AG04449 (cell line): ENCODE measurements at places on chromosomes 12 and 14.

DNA sequence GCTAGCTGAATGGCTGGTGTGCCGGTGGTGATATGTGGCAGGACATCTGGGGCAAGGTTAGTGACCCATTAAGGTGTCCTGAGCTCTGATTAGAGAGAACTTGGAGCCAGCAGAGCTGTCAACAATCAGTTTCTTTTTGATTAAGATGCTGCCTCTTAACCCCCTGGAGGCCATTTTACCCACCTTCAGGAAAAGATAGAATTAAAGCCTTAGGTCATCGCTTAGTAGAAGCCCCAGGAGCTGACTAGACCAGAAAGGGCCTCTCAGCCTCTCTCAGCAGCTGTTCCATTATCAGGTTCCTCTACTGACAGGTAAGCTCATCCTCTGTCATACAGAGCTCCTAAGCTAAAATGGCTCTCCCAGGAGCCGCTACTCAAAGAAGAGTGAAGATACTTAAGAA is 339.0 kb downstream of the FUT8 start:
- DNase-seq = no peak

DNA sequence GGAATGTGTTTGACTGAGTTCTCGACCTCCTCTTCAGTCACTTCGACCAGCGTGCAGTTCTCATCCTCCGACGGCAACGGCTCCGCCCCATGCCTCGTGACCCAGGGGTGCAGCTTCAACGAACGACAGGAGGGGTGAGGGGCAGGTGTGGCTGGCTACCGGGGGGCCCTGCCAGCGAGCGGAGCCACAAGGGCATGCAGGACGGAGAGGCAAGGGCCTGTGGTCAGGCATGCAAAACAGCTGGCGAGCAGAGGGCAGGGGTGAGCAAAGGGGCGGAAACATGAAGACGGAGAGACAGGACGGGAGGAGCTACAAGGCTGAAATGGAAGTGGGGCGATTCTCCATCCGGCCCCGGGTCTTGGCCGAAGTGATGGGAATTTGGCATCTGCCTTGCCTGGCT is 38.7 kb downstream of the P2RX4 start:
- DNase-seq = no peak

DNA sequence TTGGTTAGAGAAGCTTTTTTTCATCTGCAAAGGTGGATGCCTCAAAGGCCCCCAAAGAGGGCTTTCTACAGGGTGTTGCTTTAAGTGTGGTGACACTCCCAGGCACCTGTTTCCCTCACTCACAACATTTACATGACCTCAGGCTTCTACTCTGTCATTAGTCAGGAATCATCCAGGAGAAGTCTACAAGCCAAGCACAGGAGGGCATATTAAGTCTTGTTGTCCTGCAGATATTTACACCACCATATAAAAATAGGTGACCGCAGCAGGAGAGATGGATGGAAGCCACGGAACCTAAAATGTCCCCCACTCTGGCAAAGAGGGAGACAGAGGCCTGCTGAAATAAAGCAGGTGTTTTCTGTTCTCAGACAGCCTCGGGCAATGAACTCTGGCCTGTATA is 7.5 kb upstream of the DPF3 start:
- DNase-seq = no peak

DNA sequence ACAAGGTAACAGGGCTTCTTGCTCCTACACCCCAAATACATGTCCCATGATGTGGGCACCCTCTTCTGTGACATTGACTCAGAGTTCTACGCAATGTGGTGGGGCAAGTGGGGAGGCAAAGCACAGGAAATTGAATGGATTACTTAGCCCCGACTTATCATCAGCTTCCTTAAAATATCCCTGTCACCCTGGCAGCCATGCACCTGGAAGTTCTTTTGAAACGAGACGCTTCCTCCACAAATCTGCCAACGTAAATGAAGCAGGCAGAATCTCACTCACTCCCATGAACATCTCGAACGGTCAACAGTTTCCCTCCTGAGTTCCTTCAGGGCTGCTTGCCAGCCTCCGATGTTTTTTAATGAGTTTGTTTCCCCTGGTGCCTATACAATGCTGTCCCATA is 33.5 kb downstream of the RNFT2 start:
- DNase-seq = no peak

GRCh38 chr12:16602412-16602811 is 3.5 kb downstream of the LMO3 start:
- no peak for DNase-seq

GRCh38 chr14:99793213-99794150 is at the start of gene EML1:
Gene EML1 (plus strand): TSS chr14:99793413. CDS start chr14:99793477, 64 bp downstream.
- DNase-seq = no peak

DNA sequence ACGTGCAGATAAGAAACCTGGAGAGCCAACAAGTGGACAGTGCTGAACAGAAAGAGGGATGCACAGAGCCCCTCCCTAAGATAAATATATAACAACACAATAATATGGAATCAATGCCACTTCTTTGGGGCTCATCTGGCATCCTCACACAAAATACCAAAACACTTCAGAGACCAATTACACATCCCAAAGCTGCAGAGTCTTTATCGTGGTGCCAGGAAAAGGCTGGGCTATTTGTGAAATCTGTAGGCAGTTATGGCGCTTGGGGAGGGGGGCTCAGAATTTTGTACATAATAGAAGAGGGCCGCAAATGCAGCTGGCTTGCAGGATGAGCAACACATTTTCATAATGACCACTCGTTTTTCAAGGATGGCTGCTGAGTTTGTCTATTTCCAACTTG is 160.4 kb upstream of the NOS1 start:
- no peak for DNase-seq

- DNase-seq = no peak
Observed at GRCh38 chr12:12207746-12208145, 59.1 kb downstream of the LRP6 start.

GRCh38 chr12:58847901-58848600 is 72.3 kb downstream of the LRIG3 start:
- DNase-seq = no peak

DNA sequence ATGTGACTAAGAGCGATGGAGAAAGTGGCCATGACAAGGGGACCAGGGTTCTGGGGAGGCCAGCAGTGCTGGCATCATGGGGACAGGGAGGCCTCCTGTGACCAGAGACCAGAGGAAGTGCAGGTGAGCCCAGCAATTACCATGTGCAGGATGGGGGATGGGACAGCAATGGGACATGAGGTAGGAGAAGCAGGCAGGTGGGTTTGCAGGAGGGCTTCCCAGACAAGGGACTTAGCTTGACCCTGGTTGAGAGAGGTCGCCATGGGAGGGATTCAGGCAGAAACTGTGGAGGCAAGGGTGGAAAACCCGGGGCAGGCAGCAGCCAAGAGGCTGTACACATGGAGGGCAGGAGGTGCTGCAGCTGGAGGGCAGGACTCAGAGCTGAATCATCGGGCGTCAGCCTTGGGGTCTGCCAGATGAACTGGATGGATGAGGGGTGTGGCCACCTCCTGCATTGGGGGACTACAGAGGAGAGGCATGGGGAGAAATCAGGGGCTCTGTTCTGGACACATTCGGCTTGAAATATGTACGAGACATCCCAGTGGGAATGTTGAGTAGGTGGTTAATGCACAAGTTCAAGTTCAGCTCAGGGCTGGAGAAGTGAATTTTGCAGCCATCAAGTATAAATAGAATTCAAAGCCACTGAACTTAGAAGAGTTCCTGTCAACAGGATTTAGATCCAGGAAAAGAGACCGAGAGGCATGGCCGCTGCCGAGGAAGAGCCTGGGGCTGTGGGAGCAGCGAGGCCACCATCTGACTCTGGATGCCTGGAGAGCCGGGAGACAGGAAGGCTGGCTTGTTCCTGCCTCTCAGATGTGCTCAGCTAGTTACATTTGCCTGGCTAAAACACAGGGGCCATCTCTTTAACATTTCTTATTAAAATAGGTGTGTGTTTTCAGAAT is 36.6 kb downstream of the SFSWAP start:
- DNase-seq = no peak

DNA sequence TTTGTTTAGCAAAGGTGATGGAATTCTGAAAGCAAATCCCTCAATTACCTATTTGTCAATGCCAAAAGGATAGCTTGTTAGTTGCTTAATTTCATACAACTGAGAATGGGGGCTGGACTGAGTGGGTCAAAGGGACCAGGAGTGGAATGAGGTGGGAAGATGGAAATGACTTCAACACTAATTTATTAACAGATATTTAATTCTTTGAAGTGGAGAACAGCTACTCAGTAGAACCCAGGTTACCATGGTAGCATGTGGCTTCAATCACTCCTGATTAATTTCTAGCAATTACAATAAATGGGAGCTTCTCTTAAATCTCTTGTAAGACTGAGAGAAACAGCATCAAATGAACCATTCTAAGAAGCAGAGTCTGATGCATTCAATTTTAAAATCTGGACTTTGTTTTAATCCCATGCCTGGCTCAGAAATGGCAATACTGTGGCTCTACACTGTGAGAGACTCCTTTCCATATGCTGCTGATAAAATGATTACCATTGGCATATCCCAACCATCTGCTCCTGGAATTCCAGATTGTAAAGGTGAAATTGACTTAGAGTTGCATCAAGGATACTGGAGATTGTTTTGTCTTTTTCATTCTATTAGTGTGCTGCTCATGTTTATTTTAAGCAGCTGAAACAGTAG is 607.8 kb downstream of the SNAPC1 start:
- no peak for DNase-seq

DNA sequence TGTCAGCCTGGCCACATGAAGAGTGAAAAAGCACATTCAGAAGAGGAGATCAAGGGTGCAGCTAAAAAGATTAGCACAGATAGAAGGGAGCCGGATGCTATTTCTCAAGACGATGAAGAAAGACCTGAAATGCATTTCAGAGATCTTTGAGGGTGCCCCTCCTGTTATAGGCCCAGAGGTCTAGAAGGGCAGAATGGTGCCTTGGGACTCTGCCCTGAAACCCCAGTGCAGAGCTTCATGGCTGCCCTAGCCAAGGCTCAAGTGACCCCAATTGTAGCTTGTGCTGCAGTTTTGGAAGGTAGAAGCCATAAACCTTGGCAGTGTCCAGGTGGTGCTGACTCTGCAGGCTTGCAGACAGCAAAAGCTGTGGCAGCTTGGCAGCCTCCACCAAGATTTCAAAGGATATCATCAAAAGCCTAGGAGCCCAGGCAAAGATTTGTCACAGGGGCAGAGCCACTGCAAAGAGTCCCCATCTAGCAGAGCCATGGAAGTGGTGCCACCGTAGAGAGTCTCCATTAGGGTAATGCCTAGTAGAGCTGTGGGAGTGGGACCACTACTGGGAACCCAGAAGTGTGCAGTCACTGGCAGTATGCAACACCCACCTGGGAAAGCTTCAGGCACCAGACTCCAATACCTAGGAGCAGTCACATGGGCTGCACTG is 6.4 kb downstream of the LACRT start:
- no peak for DNase-seq

GRCh38 chr12:102903337-102904007 is 13.6 kb downstream of the PAH start:
- DNase-seq = no peak

GRCh38 chr14:71194251-71194650 is 287.0 kb downstream of the PCNX1 start:
- no peak for DNase-seq

- no peak for DNase-seq
Observed at GRCh38 chr12:87382436-87382835, 646.8 kb downstream of the C12orf50 start.

GRCh38 chr14:103624860-103625259 is 4.2 kb upstream of the KLC1 start:
- no peak for DNase-seq

GRCh38 chr14:53062856-53063255 is 90.3 kb downstream of the DDHD1 start:
- no peak for DNase-seq

DNA sequence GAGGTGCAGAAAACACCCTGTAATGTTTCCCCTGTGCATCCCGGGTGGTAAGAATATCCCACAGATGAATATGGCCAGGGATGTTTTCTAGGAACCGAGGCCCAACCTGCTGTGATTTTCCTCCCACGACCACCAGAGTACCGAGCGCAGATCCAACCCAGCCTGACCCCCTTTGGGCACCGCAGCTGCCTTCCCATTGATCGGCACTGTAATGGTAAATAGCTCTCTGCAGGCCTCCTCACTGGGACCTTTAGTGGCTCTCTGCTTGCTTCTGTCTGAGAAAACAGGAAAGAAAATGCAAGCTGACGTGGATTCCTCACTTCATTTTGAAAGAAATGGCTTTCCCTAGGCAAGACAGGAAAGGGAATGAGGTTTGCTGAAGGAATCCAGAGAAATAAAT is 2.4 kb upstream of the RAB15 start:
- no peak for DNase-seq

- no peak for DNase-seq
Observed at GRCh38 chr12:9763025-9763424, 2.3 kb upstream of the CD69 start.

- DNase-seq = no peak
Observed at GRCh38 chr12:107373238-107373809, 280.0 kb upstream of the CRY1 start.

DNA sequence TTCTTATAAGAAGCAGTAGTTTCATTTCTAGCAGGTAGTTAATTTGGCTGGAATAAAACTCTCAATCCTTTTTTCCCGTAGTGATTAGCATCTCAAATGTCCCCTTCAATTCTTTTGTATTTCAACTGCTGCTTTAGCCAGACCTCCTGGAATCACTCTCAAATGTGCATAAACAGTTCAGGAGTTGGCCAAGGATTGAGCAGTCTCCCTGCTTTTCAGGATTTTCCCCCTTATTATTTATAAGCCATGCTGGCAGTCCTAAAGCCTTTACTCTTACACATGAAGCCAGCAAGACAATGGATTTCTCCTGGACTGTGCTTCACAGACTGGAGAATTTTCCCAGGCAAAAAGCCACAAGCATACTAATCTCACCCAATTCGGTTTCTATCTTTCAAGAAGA is 950.1 kb downstream of the VRK1 start:
- DNase-seq = no peak

DNA sequence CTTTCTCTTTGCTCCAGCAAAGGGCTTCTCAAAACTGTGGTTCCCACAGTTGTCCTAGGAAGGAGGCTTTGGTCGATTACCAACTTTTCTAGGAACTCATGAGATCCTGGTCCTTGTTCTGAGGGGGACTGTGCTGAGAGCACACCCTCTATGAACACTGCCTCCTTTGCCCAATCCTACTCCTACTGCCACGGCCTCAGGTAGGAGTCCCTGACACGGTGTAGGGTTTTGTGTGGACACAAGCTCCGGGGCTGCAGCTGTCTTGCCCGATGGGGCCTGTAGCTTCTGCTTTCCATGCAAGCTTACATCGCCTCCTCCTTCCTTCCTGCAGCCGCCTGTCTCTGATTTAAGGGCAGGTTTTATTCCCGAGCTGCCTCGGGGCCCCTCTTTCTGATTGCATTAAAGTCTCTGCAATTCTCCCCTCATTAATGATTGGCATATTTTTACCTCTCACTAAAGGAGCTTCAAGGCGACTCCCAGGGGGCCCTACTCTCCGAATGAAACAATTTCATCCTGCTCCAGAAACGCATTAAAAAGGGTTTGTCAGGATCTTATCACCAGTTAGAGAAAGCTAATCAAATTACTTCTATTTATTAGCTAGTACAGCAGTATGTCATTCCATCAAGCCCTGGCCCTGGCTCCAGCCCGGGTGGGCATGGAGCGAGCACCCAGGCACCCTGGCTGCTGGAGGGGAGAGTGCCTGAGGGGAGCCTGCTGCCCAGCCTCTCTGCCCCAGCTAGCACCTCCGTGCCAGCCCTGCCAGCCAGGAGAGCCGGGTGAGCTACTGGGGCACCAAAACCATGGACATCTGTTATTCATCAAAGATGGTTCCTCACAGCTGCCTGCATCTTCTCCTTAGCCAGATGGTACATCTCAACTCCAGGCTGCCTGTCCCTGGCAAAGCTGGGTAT is 38.0 kb upstream of the ESRRB start:
- DNase-seq = no peak
